ENCODE measurements at places on chromosomes 11 and 22. TPM values are rescaled to one million over a fixed set of nuclear protein-coding genes. Genes with fewer than 3 reads are reported as not detected.

PATE4 gene
- not detected for total RNA-seq

PHETA2 gene
- total RNA-seq: 5.6 TPM

- H3K4me1 ChIP-seq: peaks cover 34% of the 10 kb centered on the region
- no peaks in the 10 kb centered on the region for H3K27me3 ChIP-seq
- peak overlapping the region; percentile 98 for H3K27ac ChIP-seq
- peaks cover 33% of the 10 kb centered on the region for H3K36me3 ChIP-seq
Measured at GRCh38 chr11:59669611-59670009, 773 bp upstream of the PATL1 start.

- no peaks in the 10 kb centered on the region for H3K4me1 ChIP-seq
- no peaks in the 10 kb centered on the region for H3K36me3 ChIP-seq
- no peak for DNase-seq
Measured at GRCh38 chr11:44338698-44339529, 29.0 kb upstream of the ALX4 start.

- no peaks in the 10 kb centered on the region for H3K4me1 ChIP-seq
- no peak overlapping the region for H3K27ac ChIP-seq
- H3K4me3 ChIP-seq: no peak overlapping the region
- H3K27me3 ChIP-seq: no peaks in the 10 kb centered on the region
- no peak for DNase-seq
Measured at GRCh38 chr22:33898121-33898520, 22.2 kb downstream of the LARGE1 start.

- H3K27ac ChIP-seq: no peak overlapping the region
- H3K4me1 ChIP-seq: no peaks in the 10 kb centered on the region
- no peaks in the 10 kb centered on the region for H3K27me3 ChIP-seq
- H3K4me3 ChIP-seq: no peak overlapping the region
Measured at GRCh38 chr22:33757041-33757801, 163.1 kb downstream of the LARGE1 start.
